DMS 273 treated with DMSO at 0.1 percent for 48 hours (cell line): ENCODE measurements at places on chromosomes 1 and 21.
A peak's percentile ranks its signal among the peaks of the same experiment; 100 is the strongest.

GRCh38 chr1:243927381-243927780, 77.3 kb upstream of the AKT3 start:
- DNase-seq = no peak

- peak; percentile 17 for DNase-seq
Observed at GRCh38 chr1:20233866-20234265, 47.5 kb upstream of the PLA2G2C start.

DNA sequence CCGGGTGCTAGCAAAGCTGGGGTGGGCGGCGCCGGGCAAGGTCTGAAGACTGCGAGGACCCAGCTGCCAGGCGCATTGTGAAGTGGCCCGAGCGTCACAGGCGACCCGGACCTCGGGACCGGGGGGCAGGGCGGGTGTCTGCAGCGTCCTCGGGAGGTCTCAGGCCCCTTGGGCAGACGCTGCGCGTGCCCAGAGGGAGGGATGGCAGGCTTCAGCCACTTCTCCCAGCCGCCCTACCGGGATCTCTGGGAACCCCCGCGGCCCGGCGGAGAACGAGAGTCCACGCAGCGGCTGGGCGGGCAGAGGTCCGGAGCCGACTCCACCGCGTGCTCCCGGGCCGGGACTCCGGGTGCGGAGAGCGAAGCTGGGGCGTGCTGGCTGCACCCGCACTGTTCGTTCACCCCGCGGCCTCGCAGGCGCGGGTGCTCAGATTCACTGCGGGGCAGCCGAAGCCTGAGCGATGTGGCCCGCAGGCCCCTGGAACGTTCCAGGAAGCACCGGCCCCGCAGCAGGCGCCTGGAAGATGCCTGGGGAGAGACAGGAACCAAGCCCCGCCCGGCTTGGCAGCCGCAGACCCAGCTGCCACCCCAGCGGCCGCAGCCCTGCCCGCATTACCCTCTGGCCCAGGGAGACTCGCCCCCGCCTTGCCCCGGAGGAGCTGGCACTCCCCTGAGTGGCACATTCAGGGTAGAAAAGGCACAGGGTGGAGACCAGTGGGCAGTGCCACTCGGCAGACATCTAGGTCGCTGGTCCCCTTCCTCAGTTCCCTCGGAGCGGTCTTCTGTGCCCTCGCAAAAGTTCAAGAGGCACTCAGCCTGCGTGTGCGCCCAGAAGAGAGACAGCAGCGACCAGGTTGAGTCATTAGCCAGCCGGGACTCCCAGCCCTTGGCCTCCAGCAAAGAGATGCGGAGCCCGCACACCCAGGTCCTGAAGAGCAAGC, at the start of gene CCDC185:
Gene CCDC185, plus strand, starts transcription at position 141 of the 940 bp plus-strand sequence. Its CDS starts 61 bp downstream, at position 202.
- DNase-seq = no peak

GRCh38 chr1:240070188-240070587, 21.5 kb upstream of the FMN2 start:
- DNase-seq = no peak
